ENCODE measurements at places on chromosomes 3 and 15.

DNA sequence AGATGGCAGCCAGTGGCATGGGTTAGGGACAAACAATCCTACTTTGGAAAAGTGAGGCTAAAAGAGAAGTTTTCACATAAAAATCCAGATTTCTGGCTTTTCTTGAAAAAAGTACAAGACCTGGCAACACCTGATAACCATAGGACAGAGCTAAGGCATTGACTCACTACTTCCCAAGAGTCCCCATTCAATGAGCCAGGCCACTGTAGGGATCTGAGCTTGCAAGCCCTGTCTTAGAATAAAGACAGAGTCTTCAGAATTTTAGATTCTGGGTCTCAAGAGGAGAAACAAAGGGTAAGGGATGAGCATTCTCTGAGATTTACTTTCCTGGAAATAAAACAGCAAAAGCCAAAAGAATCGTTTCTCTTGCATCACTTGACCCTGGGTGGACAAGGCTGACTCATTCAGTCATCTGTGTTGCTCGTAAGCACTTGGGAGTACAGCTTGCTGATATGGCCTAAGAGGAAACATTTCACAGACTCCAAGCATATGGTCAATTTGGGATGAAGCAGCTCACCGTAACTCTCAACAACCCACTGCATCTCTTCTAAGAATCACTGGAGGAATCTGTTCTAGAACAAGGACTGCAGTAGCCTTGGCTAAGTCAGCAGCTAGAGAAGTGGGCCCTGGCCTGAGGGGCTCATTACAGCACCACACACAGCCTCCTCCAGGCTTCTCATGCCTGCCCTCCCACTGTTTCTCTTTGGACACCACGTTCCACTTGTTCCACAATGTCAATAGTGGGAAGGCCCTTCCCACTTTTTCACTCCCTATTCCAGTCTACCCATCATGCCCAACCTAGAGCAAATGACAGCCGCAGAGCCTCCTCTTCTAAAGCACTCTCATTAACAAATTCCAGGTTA, 86.2 kb downstream of the RFTN1 start:
- no peak for DNase-seq

- no peak for DNase-seq
Observed at GRCh38 chr3:28291577-28291976, 50.2 kb downstream of the CMC1 start.

DNA sequence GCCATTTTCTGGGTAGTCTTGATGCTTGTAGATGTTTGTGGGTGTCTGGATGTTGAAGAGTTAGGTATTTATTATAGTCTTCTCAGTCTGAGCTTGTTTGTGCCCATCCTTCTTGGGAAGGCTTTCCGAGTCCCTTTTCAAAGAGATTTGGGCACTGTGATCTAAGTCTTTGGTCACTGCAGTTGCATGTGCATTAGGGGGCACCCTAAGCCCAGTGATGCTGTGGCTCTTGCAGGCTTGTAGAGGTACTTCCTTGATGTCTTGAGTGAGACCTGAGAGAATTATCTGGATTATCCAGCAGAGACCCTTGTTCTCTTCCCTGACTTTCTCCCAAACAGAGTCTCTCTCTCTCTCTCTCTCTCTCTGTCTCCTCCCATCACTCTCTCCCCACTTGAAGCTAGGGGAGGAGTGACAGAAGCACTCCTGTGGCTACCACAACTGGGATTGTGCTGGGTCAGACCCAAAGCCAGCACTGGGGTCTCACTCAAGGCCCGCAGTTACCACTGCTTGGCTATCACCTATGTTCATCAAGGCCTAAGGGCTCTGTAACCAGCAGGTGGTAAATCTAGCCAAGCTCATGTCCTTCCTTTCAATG, 68.5 kb downstream of the TMCO5A start:
- no peak for DNase-seq

- DNase-seq, result no peak
Observed at GRCh38 chr3:36373084-36373483, 7.2 kb upstream of the STAC start.

- no peak for DNase-seq
Observed at GRCh38 chr15:43219929-43220928, 589 bp downstream of the EPB42 start.

GRCh38 chr3:10695595-10696285, 120.3 kb upstream of the SLC6A11 start:
- DNase-seq, result no peak

- no peak for DNase-seq
Observed at GRCh38 chr3:138197524-138197923, 10.4 kb downstream of the ARMC8 start.

- no peak for DNase-seq
Observed at GRCh38 chr15:77173487-77173886, 102.6 kb upstream of the TSPAN3 start.

DNA sequence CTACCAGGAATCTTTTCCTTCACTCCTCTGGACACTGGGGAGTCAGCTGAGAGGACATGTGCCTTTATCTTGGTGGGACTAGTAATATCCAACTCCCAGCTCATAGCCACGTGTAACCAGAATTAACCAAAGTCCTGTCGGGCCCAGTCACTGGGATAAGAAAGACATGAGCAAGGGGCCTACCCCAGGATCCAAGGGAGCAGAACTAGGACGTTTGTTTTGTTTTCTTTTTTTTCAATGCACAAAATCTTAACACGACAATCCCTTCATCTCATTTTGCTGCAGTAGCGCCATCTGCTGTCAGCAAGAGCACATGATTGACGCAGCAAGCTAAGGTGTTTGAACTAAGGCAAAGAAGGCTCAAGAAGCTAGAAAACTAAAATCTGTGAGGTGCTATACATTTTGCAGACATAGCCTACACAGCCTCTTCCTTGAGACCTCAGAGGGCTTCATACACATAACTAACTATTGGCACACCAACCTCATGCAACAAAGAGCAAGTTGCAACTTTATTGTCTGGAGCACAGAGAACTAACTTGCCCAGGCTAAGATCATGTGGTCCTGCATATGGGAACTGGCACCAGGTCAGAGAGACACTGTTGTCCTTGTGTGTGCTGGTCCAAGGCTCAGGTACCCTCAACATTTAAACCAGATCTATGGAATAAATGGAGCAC, 43.6 kb downstream of the RLBP1 start:
- DNase-seq, result peak; percentile 43

DNA sequence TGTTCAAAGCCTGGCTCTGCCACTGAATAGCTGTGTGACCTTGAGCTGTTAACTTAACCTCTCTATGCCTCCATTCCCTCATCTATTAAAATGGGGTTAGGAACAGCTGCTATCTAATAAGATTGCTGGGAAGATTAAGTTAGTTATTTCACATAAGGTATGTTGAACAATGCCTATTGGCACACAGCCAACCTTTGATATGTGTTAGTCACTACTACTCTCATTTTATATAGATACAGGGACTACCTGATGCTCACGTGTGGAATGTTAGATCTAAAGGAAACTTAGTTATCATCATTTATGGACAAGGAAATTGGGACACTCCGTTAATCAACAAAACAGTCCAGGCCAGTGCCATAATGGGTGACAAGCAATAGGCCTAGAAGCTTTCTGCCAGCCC, 332.4 kb upstream of the PPP2R3A start:
- no peak for DNase-seq

GRCh38 chr15:64017082-64017588, 29.1 kb downstream of the DAPK2 start:
- no peak for DNase-seq

- peak; percentile 52 for DNase-seq
Observed at GRCh38 chr15:63288778-63289378, 11.5 kb downstream of the APH1B start.

GRCh38 chr3:128585974-128586373, 64.6 kb downstream of the RPN1 start:
- no peak for DNase-seq

- no peak for DNase-seq
Observed at GRCh38 chr15:88431441-88431840, 35.7 kb downstream of the MRPL46 start.

DNA sequence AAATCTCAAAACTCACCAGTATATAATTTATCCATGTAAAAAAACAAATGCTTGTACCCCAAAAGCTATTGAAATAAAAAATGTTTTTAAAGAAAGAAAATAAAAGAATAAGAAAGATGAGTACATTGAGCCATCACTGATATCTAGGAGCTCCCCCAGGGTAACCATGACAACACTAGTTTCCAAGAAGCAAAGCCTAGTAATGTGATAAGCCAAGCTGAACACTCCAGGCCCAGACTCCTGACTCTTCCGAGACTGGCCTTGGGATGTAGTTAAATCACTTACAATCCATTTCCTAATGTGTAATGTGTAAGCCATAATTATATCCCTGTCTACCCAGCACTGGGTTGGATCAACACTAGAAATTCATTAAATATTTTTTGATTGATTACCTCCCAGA, 21.1 kb upstream of the ATP8B4 start:
- DNase-seq, result no peak

GRCh38 chr3:65534805-65535204, 503.9 kb downstream of the MAGI1 start:
- no peak for DNase-seq

- DNase-seq, result peak; percentile 1
Observed at GRCh38 chr15:82852941-82853561, 43.6 kb downstream of the WHAMM start.

DNA sequence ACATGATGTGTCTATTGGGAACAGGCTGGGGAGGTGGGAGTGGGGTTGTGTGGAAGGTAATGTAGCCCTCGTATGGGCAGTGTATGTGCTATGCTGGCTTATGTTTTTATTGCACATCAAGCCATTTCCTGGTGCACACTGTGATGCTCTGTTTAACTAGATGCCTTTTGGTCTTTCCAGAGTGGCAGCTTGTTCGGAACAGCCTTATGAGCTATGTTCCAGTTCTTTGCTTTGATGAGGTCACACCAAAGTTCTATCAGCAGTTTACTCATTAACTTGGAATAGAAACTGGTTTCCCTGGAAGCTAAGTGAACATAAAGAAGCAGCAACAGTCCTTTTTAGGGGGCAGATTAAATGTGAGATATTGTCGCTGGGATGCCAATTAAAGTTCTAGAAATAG, 133.9 kb downstream of the DIPK2A start:
- DNase-seq, result no peak

DNA sequence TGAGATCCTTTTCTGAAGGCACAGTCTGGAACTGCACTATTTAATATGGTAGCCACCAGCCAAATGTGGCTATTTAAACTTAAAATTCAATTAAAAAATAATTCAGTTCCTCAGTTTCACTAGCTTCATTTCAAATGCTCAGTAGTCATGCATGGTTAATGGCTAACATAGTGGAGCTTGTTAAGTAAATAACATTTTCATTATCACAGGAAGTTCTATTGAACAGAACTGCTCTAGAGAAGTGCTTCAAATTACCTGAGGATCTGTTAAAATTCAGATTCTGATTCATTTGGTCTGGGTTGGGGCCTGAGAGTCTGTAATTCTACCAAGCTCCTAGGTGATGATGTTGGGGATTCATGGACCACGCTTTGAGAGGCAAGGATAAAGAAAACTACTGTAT, 109.6 kb upstream of the THRB start:
- no peak for DNase-seq

- DNase-seq, result no peak
Observed at GRCh38 chr3:60555686-60556354, 695.4 kb downstream of the FHIT start.

GRCh38 chr15:26882112-26882511, 15.2 kb downstream of the GABRA5 start:
- no peak for DNase-seq

- DNase-seq, result no peak
Observed at GRCh38 chr3:152287898-152288576, 19.3 kb downstream of the MBNL1 start.

DNA sequence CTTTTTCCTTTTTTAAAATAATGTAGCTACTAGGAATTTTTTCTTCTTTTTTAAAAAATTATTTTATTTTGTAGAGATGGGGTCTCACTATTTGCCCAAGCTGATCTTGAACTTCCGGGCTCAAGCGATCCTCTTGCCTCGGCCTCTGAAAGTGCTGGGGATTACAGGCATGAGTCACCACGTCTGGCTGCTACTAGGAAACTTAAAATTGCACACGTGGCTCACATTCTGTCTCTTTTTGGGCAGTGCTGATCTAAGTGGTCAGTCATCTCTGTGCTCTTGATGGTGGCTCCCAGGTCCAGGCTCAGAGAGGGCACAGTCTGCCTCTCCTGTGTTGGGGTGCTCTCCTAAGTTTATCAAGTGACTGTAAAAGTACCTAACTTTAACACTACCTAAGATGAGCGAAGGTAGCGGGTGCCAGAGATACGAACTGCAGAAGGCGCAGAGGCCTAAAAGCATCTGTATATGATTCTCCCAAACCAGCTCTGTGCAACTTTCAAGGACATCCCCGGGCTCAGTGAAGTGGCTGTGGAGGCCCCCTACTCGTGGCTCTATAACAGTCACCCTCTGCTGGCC, 52.9 kb upstream of the SEC13 start:
- no peak for DNase-seq

- no peak for DNase-seq
Observed at GRCh38 chr15:31260646-31261265, 65.9 kb upstream of the KLF13 start.

DNA sequence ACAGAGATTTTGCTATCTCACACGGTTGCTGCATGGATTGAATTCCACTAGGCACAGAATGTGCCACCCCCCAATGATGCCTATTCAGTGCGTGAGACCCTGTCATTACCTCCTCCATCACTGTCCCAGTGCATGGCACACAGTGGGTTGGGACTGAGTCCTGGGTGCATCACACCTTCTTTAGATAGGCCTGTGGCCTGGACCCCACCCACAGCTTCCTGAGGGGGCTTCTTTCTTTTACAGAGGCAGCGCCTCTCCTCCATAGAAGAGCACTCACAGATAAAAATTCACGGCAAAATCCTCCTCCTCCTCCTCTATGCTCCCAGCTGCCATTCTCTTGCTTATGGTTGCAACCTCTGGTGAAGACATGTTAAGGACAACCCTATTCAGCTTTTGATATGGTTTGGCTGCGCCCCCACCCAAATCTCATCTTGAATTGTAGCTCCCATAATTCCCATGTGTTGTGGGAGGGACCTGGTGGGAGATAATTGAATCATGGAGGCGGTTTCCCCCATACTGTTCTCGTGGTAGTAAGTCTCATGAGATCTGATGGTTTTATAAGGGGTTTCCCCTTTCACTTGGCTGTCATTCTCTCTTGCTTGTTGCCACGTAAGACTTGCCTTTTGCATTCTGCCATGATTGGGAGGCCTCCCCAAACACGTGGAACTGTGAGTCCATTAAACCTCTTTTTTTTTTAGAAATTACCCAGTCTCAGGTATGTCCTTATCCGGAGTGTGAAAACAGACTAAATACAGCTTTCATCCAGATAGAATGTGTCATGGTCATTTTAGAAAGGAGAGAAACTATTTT, 147.6 kb downstream of the KLF13 start:
- no peak for DNase-seq

- no peak for DNase-seq
Observed at GRCh38 chr3:134229038-134229437, 21.6 kb downstream of the RYK start.

DNA sequence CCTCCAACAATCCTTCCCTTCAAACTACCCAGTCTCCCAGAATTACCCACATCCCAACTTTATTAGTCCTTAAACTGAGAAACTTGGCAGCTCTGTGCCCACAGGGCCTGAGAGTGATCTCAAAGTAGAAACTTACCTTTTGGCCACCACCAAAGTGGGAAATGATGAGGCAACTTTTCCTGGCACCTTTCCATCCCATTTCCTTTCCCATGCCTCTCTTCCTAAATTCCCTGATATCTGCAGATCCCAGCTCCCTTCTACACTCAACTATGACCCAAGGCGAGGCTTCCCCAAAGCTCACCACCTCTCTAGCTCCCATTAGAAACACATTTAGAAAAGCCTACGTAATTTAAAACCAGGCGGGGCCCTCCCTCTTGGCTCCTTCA, 271.9 kb downstream of the FOXP1 start:
- no peak for DNase-seq
